ENCODE measurements at places on chromosomes 16 and 17.

DNA sequence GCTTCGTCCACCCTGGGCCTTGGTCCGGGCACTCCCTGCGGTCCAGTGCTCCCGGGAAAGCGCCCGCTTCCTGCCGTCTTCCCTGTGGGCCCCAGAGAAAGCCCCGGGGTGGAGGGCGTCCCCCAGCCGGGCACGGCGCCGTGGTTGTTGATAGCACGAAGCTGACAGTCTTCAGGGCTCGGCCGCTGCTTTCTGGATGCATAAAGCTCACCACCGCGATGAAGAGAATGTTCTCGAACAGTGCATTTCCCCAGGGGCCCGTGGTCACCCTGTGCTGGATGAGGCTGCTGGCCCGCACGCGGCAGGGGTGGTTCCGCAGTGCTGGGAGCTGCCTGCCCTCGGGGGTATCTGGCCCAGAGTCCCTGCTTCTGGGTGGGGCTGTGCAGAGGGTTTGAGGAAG lies 53.2 kb downstream of the BAHCC1 start:
- no peak for DNase-seq

GRCh38 chr17:40447148-40447644 lies 3.9 kb downstream of the IGFBP4 start:
- no peak for DNase-seq

GRCh38 chr17:8310601-8311123 lies 621 bp downstream of the ARHGEF15 start:
- DNase-seq = no peak

DNA sequence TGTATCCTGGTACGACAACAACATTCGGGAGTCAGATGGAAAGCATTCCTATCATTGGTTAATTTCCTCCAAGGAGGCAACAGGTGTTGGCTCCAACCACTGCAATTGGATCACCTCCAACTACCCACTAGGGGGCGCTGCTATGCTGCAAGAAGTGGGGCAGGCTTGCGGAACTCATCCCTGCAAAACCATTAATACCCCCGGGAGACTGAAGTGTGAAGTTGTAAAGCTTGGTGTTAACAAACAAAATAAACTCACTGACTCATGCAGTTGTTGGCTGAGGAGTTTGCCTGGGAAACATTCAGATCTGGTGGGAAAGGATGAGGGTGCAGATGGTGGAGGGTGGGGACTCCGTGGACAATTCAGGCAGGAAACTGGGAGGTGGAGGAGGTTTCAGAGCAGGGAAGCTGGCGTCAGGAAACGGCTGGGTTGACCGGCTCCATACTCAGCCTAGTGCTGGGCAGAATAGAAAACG lies 84.9 kb downstream of the HS3ST2 start:
- DNase-seq = no peak

DNA sequence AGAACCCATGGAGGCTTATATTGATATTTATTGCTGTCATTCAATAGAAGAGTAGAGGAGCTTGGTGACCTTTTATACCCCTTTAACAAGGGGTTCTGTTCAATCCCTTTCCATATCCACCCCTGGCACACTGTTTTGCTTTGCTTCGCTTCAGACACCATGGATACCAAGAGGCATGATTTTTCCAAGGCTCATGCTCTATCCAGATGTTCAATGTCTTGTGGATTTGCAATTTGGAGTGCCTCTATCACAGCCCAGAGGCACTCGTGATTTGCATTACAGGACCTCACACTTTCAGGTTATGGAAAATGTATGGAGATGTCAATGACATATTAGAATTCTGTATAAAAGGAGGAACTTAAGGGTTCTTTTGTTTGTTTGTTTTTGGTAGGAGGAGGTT lies 21.5 kb downstream of the CFAP20 start:
- no peak for DNase-seq

GRCh38 chr17:63552211-63552610 lies 1.9 kb downstream of the DCAF7 start:
- DNase-seq = no peak

DNA sequence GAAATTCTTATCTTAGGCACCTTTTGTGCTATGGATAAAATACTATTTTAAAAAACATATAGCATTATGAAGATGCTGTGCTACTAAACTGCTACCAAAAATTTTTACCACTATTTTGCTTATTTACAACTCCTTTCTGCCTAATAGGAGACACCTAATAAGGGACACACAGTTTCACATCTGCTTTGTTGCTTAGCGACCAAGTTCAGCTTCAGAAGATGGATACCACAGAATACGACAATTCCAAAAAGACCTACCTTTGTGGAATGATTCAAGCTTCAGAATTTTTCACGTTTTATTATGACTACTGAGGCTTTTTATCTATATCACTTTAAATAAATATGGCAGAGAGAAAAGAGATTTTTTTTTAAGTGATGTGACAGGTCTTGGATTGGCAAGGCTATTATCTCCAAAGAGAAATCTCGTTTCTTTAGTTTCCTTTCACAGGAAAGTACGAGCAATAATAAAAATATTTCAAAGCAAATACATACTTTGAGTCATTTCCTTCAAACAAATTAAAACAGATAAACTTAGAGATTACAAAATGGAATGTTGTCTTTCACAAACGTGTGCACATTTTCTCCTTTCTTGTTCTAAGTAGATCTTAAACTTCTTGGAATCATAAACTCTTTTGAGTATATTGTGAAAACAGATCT lies 35.4 kb downstream of the SPAG9 start:
- no peak for DNase-seq
